ENCODE measurements at places on chromosomes 2 and 18.

- DNase-seq = no peak
Measured at GRCh38 chr2:97741686-97742085, 28.3 kb downstream of the ZAP70 start.

GRCh38 chr2:207394203-207394781 is 135.5 kb upstream of the CREB1 start:
- no peak for DNase-seq

- no peak for DNase-seq
Measured at GRCh38 chr18:21364471-21364870, 122.4 kb downstream of the GREB1L start.

DNA sequence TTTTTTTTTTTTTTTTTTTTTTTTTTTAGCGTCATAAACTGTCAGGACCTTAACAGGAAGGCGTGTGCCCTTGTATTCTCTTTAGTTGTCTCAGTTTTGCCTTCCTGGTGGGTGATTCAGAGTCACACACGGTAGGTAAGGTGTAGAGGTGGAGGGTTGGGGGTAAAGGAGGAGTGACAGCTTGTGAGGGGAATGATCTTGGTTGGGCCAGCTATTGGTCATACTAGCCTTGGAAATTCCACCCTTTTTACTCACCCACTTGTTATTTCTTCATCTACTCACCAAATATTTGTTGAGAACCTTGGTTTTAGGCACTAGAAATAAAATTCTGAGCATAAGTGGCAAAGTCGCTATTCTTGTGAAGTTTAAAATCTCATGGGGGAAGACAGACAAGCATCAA is 22.2 kb downstream of the SMIM21 start:
- no peak for DNase-seq

DNA sequence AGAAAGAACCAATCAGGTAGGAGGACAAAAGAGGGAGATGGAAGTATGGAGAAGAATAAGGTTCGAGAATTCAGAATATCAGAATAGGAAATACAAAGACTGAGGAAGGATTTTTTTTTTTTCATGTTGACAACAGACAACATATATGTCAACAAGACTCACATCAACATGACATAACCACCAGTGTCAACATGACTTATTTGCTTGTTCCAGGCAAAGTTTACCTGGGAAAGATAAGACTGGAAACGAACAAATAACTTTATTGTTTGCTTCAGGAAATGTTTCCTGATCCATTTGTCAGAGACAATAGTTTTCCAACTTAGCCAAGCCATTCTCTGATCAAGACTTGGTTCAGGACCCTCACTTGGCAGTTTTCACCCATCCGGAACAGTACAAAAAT is 321.9 kb upstream of the NETO1 start:
- DNase-seq = no peak

- DNase-seq = no peak
Measured at GRCh38 chr2:46162329-46163097, 134.7 kb upstream of the EPAS1 start.

- DNase-seq = no peak
Measured at GRCh38 chr2:105541189-105542050, 142.6 kb upstream of the FHL2 start.

GRCh38 chr2:236193026-236193425 is 24.8 kb upstream of the GBX2 start:
- DNase-seq = no peak
